ENCODE measurements at places on chromosomes 16 and 17.

- DNase-seq = no peak
These were observed 116.8 kb downstream of the ANKRD11 start for GRCh38 chr16:89373355-89374110.

DNA sequence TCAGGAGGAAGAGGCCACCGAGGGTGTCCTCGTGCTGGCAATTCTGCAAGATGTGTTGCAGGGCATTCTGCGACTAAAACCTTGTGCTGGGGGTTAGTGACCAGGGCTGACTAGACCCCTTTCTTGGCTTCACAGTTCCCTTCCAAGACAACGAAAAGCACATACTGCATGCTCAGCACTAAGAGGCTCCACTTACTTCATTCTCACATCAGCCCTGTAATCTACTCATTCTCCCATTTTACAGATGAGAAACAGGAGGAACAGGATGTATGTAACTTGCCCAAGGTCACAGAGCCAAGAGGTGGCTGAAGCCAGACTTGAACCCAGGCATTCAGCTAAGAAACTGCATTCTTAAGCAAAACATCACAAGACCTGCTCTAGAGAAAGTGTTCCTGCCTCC, 5.3 kb upstream of the PHOSPHO1 start:
- no peak for DNase-seq

GRCh38 chr17:31425282-31426040, 34.0 kb downstream of the RAB11FIP4 start:
- no peak for DNase-seq

GRCh38 chr16:4426722-4427372, 1.2 kb downstream of the DNAJA3 start:
- DNase-seq = no peak

- DNase-seq = no peak
These were observed 57.0 kb downstream of the RAI1 start for GRCh38 chr17:17737961-17738894.

GRCh38 chr16:17367036-17367435, 103.7 kb downstream of the XYLT1 start:
- no peak for DNase-seq

DNA sequence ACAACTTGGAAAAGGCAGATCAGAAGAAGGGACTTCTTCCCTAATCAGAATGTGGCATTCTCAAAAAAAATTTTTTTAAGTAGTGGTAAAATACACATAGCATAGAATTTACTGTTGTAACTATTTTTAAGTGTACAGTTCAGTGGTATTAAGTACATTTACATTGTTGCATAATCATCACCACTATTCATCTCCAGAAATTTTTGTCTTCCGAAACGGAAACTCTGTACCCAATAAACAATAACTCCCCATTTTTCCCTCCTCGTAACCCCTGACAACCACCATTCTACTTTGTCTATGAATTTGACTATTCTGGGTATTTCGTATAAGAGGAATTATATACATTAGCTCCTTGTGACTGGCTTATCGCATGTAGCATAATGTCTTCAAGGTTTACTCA, 18.9 kb downstream of the METTL9 start:
- no peak for DNase-seq

DNA sequence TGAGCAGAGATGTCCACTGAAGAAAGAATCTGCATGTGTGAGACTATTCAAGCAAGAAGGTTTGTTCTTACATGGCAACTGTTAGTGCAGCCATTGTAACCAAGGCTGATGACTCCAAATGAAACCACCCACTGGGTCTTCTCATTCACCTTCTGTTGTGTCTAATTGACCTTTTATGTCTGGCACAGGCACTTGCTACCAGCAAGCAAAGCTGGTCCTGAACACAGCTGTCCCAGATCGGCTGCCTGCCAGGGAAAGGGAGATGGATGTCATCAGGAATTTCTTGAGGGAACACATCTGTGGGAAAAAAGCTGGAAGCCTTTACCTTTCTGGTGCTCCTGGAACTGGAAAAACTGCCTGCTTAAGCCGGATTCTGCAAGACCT, 3.6 kb downstream of the CDC6 start:
- no peak for DNase-seq

DNA sequence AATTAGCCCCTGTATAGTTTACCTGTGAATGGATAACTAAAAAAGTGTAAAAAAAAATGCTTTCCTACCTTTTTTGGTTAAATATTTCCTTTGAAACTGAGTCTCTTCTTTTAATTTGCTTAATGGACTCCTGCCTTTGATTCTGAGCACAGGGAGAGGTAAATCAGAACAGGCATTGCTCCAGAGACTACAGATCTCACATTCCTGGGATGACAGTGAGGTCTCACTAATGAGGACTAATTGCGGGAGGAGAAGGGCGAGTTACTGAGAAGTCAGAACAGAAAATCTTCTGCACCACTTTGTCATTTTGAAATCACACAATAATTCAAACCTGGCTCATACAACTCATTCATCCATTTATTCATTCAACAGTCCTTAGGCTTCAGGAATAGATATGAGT, 437.0 kb upstream of the ASIC2 start:
- no peak for DNase-seq

DNA sequence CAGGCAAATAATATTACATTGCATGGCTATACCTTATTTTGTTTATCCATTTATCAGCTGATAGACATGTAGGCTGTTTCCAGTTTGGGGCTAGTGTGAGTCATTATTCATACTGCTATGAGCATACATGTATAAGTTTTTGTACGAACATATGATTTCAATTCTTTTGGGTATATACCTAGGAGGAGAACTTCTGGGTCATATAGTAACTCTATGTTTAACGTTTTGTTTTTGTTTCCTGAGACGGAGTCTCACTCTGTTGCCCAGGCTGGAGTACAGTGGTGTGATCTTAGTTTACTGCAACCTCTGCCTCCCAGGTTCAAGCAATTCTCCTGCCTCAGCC, 2.4 kb upstream of the ITGAL start:
- no peak for DNase-seq

DNA sequence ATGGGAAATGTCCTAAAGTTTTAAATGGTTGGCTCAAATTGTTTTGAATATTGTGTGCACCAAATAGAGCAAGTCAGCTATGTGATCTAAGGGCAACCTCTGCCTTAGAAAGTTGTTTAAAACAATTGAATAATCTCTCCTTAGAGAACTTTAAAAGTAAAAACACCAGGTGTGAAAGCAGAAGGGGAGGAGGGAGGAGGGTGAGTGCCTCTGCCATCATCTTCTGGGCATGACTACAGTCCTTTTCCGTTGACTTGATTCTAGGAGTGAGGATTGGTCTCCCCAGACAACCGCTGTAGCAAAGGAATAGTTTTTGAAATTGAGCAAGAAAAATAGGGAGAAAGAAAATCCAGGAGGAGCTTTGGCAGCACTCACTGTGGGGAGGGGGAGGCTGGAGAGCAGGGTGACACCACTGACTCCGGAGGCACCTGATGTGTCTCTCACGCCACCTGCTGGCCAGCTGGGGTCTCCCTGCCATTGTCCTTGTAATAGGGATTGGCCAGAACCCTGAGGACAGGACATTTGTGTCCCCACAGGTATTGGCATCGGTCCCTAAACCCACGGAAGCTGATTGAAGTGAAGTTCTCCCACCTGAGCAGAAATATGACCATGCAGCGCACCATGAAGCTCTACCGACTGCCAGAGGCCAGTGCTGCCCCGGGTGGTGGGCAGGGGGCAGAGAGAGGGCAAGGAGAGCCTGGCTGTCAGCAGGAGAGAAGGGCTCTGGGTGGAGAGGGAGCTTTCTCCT, 33.3 kb downstream of the PLCD3 start:
- no peak for DNase-seq

- DNase-seq = no peak
These were observed 29.5 kb upstream of the MED9 start for GRCh38 chr17:17447264-17447663.

DNA sequence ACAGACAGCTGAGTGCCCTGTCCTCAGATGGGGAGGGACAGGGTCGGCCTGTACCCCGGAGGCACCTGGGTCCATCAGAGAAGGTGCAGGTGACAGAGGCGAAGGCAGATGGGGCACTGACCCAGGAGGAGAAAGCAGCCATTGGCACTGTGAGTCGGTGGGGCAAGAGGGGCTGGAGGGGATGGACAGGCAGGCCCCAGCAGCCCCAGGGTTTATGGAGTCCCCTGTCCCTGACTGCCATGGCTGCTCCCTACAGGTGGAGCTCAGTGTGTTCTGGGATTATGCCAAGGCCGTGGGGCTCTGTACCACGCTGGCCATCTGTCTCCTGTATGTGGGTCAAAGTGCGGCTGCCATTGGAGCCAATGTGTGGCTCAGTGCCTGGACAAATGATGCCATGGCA, 32.1 kb downstream of the ANKRD40 start:
- DNase-seq = no peak

DNA sequence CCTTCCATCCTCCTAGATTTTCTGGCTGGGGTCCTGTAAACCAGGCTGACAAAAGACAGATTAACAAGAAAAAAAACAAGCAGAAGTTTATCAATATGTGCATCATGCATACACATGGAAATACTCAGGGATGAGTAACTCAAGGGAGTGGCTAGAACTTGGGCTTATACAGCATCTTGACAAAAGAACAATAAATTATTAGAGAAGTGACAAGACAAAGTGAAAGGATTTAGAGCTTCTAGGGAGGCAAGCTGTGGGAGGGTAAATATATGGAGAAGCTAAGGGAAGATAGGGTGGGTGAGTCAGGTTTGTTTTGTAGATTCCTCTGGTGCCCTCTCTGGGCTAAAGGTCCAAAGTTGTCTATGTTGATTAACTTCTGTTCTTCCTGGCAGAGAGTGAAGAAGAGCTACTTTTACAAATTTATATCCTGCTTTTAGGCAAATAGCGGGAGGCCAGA, 48.0 kb upstream of the NDRG4 start:
- DNase-seq = no peak

- DNase-seq = no peak
These were observed 67.2 kb downstream of the PARN start for GRCh38 chr16:14562691-14563491.

DNA sequence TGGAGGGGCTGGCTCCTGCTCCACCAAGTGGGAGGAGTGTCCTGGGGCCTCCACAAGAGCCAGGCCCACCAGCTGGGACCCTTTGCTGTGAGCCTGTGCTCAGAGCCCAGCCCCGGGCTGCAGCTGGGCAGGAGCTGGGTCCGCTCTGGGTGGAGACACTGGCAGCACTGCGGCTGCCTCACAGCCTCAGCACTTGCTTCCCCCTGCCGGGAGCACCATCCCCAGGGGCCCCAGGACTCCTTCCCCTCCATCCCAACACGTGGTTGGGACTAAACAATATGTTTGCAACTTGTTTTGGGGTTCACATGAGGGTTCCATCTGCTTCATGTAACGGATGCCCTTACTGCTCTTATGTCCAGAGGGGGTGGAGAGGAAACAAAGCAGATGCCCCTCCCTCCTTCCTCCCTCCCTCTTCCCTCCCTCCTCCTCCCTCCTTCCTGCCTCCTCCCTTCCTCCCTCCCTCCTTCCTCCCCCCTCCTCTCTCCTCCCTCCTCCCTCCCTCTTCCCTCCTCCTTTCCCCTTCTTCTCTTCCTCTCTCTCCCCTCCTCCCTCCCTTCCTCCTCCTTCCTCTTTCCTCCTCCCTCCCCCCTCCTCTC, 16.3 kb upstream of the CBFA2T3 start:
- DNase-seq = no peak

DNA sequence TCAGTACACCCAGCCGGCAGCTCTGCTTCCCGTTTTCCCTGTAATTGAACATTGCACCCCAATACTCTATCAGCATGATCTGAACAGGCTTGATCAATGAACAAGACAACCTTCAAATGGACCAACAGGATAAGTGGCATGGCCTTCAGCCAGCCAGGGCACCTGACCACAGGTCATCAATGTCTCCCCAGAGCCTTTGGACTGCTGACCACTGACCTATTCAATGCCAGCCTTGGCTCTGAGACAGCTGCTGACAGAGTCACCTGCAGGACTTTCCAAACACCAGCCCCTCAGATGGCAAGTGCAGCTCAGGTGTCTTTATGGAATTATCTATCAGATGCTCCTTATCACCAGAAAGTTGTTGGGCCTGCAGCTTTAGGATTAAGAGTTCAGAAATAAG, 462.9 kb upstream of the ASIC2 start:
- no peak for DNase-seq

- peak; percentile 61 for DNase-seq
These were observed 17.9 kb upstream of the NDEL1 start for GRCh38 chr17:8417806-8418205.

- DNase-seq = no peak
These were observed 274.2 kb downstream of the ABCC12 start for GRCh38 chr16:47881574-47881973.

DNA sequence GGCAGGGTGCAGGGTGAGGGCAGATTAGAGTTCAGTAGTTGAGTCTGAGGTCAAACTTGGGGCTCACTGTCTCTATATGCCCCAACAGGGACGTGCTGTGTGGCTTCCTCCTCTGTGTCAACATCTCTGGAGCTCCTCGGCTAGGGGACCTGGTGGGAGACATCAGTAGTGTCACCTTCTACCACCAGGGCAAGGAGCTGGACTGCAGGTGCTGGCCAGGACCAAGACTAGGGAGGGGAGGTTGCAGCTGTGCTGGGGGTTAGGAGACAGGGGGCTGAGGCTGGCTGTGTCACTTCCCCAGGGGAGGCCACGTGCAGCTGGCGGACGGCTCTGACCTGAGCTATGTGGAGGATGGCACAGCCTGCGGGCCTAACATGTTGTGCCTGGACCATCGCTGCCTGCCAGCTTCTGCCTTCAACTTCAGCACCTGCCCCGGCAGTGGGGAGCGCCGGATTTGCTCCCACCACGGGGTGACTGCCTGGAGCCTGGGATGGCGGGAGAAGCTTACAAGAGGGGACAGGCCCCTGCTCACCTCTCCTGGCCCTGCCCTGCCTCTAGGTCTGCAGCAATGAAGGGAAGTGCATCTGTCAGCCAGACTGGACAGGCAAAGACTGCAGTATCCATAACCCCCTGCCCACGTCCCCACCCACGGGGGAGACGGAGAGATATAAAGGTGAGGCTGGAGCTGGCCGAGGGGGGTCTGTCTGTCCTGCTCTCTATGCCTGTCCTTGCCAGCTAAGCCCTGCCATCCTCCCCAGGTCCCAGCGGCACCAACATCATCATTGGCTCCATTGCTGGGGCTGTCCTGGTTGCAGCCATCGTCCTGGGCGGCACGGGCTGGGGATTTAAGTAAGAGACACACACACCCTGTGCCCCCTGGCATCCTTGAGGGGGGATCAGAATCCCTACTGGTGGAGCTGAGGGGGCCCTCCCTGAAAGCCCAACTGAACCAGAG, 18.9 kb downstream of the ADAM11 start:
- DNase-seq = no peak

DNA sequence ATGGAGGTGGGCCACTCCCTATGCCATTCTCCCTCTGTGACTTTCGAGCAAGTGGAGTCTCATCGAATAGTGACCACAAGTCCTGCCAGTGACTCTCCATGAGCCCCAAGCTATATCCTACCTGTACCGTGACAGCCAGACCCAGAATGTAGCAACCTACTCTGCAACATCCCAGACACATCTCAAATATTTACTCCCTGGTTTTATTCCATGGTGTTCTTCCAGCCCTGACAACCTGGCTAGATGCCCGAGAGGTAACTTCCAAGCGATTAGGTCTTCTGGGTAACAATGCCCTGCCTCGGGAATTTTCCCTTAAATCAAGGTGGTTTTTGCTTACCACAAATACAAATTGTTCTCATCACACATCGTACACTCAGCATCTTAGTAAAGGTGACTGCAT, 211.7 kb downstream of the ZFHX3 start:
- no peak for DNase-seq

GRCh38 chr17:50832864-50833381, 2.5 kb upstream of the WFIKKN2 start:
- no peak for DNase-seq
